Naive thymus-derived CD4-positive, alpha-beta T cell (primary cell): ENCODE measurements at places on chromosomes 1 and 21. TPM values are rescaled to one million over a fixed set of nuclear protein-coding genes. Genes with fewer than 3 reads are reported as not detected.

The TMOD4 gene
- 5.0 TPM for total RNA-seq

The OR2T34 gene
- not detected for total RNA-seq

DNA sequence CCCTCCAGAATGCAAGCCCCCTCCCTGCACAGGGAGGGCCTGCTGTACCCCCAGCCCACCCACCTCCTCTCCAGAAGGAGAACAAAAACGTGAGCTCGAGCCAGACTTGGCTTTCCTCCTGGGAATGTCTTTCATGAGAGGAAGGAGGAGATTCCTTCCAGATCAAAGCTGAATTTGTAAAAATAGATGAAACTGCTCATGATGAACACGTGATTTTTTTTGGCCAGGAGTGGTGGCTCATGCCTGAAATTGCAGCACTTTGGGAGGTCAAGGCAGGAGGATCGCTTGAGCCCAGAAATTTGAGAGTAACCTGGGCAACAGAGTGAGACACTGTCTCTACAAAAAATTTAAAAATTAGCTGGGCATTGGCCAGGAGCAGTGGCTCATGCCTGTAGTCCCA is 21.8 kb downstream of the GPR157 start:
- no peak overlapping the region for H3K4me3 ChIP-seq
- no peaks in the 10 kb centered on the region for H3K27me3 ChIP-seq
- no peak for DNase-seq
- H3K4me1 ChIP-seq: no peaks in the 10 kb centered on the region
- H3K36me3 ChIP-seq: no peaks in the 10 kb centered on the region

The AADACL3 gene
- not detected for total RNA-seq

DNA sequence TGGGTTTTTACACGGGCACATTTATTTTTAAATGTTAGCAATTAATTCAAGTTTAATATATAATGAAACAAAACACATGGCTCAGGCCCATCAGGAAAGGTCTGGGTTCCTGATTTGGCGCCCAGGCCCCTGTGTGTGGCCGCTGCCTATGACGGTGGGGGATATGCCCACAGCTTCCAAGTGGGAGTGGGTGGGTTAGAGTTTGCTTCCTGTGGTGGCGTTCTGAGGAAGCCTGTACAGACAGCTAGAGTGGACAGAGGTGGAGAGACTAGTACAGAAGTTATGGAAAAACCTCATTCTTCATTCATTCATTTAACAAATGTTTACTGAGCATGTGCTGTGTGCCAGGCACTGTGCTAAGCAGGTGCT is 22.4 kb upstream of the EPS8L3 start:
- no peak for DNase-seq
- H3K27me3 ChIP-seq: no peaks in the 10 kb centered on the region
- H3K36me3 ChIP-seq: no peaks in the 10 kb centered on the region
- H3K4me1 ChIP-seq: peaks cover 29% of the 10 kb centered on the region

DNA sequence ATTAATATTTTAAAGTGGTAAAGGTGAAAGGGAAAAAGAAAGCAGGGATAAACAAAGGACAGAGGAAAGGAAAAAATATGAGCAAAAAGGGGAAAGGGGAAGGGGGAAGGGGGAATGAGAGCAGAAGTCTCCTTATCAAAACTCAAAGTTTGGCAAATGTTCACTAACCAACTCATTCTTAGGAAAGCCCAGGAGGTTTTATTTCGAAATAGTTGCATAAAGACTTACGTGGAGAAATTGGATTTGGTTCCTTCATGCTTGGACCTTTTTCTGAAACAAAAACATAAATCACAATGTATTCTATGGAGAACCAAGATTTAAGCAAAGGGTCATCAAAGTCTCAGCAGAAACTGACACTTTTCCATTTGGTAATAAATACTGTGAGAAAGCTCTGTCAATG is 188.1 kb downstream of the TGFBR3 start:
- peak overlapping the region; percentile 35 for H3K27ac ChIP-seq
- DNase-seq: no peak
- H3K36me3 ChIP-seq: peaks cover 4% of the 10 kb centered on the region
- H3K4me3 ChIP-seq: peak overlapping the region; percentile 22
- no peaks in the 10 kb centered on the region for H3K27me3 ChIP-seq

DNA sequence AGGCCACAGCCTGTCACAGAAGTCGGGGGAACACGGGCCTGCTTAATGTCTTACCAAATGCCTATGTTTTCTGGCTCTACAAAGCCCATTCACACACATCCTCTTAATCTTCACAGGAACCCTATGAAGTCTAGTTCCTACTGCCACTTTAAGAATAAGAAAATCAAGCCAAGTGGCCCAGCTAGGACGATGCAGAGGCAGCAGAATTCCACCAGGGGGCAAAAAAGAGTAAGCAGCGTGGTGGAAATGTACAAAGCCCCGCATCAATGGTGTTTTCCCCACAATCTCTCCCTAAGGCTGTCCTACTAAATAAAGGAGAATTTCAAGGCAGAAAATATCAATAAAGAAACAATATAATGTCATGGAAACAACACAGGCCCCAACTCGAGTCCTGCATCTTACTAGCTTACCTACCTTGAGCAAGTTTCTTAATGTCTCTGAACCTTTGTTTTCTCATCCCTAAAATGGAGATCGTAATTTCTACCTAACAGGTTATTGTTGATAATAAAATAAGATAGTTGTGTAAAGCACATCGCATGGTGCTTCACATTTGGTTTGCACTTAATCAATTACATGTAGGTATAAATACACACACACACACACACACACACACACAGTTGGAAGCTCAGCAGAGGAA is 21.4 kb downstream of the SEC16B start:
- no peak for DNase-seq
- no peak overlapping the region for H3K27ac ChIP-seq
- no peaks in the 10 kb centered on the region for H3K4me1 ChIP-seq
- no peak overlapping the region for H3K4me3 ChIP-seq
- no peaks in the 10 kb centered on the region for H3K36me3 ChIP-seq
- no peaks in the 10 kb centered on the region for H3K27me3 ChIP-seq

DNA sequence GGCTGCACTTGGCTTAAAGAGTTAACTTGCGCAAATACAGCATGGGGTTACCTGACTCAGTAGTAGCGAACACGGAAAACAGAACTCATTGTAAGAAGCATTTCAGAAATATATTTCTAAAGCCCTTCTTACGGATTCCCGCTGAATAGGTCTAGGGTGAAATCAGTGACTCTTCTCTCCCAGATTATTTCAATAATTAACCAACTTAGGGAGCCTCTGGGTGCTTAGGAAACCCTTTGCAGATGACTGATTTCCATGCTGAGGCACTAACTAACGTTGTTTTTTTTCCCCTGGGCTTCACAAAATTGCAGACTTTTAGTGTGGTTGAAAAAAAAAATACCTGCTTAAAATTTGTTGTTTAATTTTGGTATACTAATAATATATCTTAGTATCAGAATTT is 40.3 kb downstream of the BTG3 start:
- no peaks in the 10 kb centered on the region for H3K27me3 ChIP-seq
- no peaks in the 10 kb centered on the region for H3K4me1 ChIP-seq
- no peak overlapping the region for H3K4me3 ChIP-seq
- no peak for DNase-seq
- no peak overlapping the region for H3K27ac ChIP-seq

The SLC44A3 gene
- not detected for total RNA-seq

DNA sequence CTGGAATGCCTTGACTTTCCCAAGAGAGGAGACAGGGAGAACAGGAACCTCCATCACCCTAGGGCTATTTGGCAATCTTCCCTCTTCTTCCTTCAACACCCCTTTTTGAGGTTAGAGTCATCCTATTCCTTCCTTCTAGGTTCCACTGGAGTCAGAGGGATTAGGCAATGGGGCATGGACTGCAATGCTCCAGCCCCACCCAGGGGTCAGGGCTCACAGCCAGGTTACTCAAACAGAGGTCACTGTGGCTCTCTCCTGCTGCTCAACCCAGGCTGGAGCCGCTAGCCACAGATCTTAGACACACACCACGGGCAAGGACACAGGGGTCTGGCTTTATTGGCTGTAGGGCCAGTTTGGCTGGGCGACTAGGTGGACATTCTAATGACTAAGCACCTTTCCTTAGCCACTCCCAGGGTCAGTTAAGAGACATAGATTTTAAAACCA is 145.5 kb upstream of the NRIP1 start:
- no peaks in the 10 kb centered on the region for H3K36me3 ChIP-seq
- no peak overlapping the region for H3K27ac ChIP-seq
- H3K27me3 ChIP-seq: peaks cover 3% of the 10 kb centered on the region
- H3K4me3 ChIP-seq: no peak overlapping the region
- DNase-seq: no peak

GRCh38 chr1:201325678-201326060 is 42.4 kb downstream of the PKP1 start:
- H3K36me3 ChIP-seq: no peaks in the 10 kb centered on the region
- H3K27ac ChIP-seq: no peak overlapping the region
- H3K27me3 ChIP-seq: no peaks in the 10 kb centered on the region

The SPATA46 gene
- not detected for total RNA-seq

GRCh38 chr1:108828074-108828961 is 28.6 kb downstream of the AKNAD1 start:
- peaks cover 3% of the 10 kb centered on the region for H3K27me3 ChIP-seq
- H3K4me1 ChIP-seq: no peaks in the 10 kb centered on the region
- peak; percentile 49 for DNase-seq
- H3K27ac ChIP-seq: no peak overlapping the region
- H3K4me3 ChIP-seq: no peak overlapping the region
- no peaks in the 10 kb centered on the region for H3K36me3 ChIP-seq

- H3K4me3 ChIP-seq: no peak overlapping the region
- no peaks in the 10 kb centered on the region for H3K27me3 ChIP-seq
- DNase-seq: no peak
- H3K36me3 ChIP-seq: peaks cover 7% of the 10 kb centered on the region
- no peak overlapping the region for H3K27ac ChIP-seq
These were observed 29.6 kb downstream of the NVL start for GRCh38 chr1:224300346-224300745.

The TFF3 gene
- not detected for total RNA-seq

The OLIG1 gene
- total RNA-seq: not detected in 2 replicates

DNA sequence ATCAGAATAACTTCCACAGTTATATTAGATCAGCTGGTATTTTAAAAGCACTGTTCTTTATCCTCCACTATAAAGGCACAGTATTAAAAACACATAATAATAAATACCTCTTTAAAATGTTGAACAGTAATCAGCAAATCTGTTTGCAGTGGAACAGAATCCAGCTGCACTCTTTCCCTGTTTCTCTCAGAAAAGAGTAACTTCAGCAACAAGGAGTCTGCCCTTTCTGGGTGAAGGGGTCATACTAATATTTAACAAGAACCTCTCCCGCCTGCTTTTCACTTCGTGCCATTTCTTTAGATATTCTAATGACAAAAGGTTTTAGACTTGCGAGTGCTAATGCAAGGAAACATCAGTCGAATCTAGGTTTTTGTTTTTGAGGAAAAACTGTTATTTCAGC is 194.2 kb upstream of the FMN2 start:
- H3K4me1 ChIP-seq: no peaks in the 10 kb centered on the region
- no peak overlapping the region for H3K27ac ChIP-seq
- DNase-seq: no peak
- no peaks in the 10 kb centered on the region for H3K27me3 ChIP-seq

DNA sequence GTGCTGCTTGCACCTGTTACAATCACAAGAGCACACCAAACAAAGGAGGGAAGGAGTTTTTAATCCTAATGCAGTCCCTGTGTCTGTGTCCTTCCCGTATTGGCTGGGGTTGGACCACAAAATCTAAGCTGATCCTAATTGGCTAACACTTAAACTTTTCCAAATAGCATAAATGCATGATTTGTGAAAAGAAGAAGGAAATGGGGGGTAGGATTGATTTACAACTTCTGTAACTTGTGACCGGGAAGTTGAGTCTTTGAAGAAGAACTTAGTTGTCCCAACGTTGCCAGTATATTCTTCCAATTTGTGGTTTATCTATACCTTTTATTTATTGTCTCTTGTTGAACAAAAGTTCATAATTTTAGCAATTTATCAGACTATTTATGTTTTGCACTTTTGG is 11.8 kb upstream of the IPP start:
- H3K36me3 ChIP-seq: no peaks in the 10 kb centered on the region
- H3K4me3 ChIP-seq: no peak overlapping the region
- no peaks in the 10 kb centered on the region for H3K4me1 ChIP-seq
- no peak for DNase-seq
- no peaks in the 10 kb centered on the region for H3K27me3 ChIP-seq
- H3K27ac ChIP-seq: no peak overlapping the region

The S100A3 gene
- total RNA-seq: not detected

The EVI5 gene
- total RNA-seq: 12.3 TPM

The FAM177B gene
- total RNA-seq: not detected

GRCh38 chr1:17080880-17081279 is 27.0 kb upstream of the SDHB start:
- H3K36me3 ChIP-seq: no peaks in the 10 kb centered on the region
- no peaks in the 10 kb centered on the region for H3K27me3 ChIP-seq
- H3K4me1 ChIP-seq: no peaks in the 10 kb centered on the region

The RHOU gene
- total RNA-seq: 1.3 TPM

The VASH2 gene
- total RNA-seq: not detected

DNA sequence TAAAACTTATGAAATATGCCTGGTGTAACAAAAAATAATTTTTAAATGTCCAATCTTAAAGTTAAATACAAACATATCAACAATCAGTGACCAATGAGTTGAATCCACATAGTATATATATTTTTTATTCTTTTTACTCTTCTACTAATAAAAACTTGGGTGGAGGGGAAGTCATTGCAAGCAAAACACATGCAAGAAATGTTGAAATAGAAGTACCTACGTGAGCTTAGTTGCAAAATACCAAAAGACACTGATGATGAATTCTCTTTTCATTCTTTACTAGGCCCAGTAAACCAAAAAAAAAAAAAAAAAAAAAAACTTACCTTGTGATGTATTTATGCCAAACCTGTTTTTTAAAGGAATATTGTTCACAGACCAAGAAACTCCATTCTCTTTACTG is 26.4 kb upstream of the PLA2G4A start:
- H3K27ac ChIP-seq: no peak overlapping the region
- H3K27me3 ChIP-seq: no peaks in the 10 kb centered on the region
- H3K4me1 ChIP-seq: no peaks in the 10 kb centered on the region

The ZSWIM5 gene
- 3.6 TPM for total RNA-seq

The PRAMEF7 gene
- not detected for total RNA-seq

- H3K36me3 ChIP-seq: no peaks in the 10 kb centered on the region
- no peak overlapping the region for H3K27ac ChIP-seq
These were observed 297.4 kb downstream of the TM2D1 start for GRCh38 chr1:61427510-61427909.

GRCh38 chr1:233293556-233294446 is 1.7 kb downstream of the PCNX2 start:
- no peak for DNase-seq
- no peaks in the 10 kb centered on the region for H3K27me3 ChIP-seq
- H3K4me1 ChIP-seq: peaks cover 7% of the 10 kb centered on the region
- H3K36me3 ChIP-seq: no peaks in the 10 kb centered on the region
- no peak overlapping the region for H3K27ac ChIP-seq
- no peak overlapping the region for H3K4me3 ChIP-seq

GRCh38 chr1:231541842-231542241 is 13.4 kb downstream of the TSNAX start:
- H3K27me3 ChIP-seq: no peaks in the 10 kb centered on the region
- DNase-seq: no peak
- H3K4me3 ChIP-seq: no peak overlapping the region
- no peaks in the 10 kb centered on the region for H3K4me1 ChIP-seq
- peaks cover 39% of the 10 kb centered on the region for H3K36me3 ChIP-seq

- no peaks in the 10 kb centered on the region for H3K4me1 ChIP-seq
- H3K36me3 ChIP-seq: no peaks in the 10 kb centered on the region
- no peak overlapping the region for H3K4me3 ChIP-seq
- no peak overlapping the region for H3K27ac ChIP-seq
- DNase-seq: no peak
These were observed 516 bp upstream of the NMNAT2 start for GRCh38 chr1:183418696-183419095.

The TNFRSF9 gene
- total RNA-seq: 0.27 TPM

GRCh38 chr1:239570878-239571277 is 184.5 kb downstream of the CHRM3 start:
- H3K4me1 ChIP-seq: no peaks in the 10 kb centered on the region
- no peak for DNase-seq
- no peaks in the 10 kb centered on the region for H3K27me3 ChIP-seq
- H3K27ac ChIP-seq: no peak overlapping the region
- no peak overlapping the region for H3K4me3 ChIP-seq
